ENCODE measurements at places on chromosomes 3 and 15. TPM values are rescaled to one million over a fixed set of nuclear protein-coding genes. Genes with fewer than 3 reads are reported as not detected.
A peak's percentile ranks its signal among the peaks of the same experiment; 100 is the strongest.

Gene RETNLB
- total RNA-seq, result not detected

Gene CD80
- not detected for total RNA-seq

Gene SCG3
- 8.1 TPM for total RNA-seq

Gene PRRT3
- 5.7 TPM for total RNA-seq

GRCh38 chr3:48662145-48662752 is 437 bp downstream of the CELSR3 start:
- peak; percentile 16 for DNase-seq

GRCh38 chr3:46860017-46860809 is 3.0 kb downstream of the MYL3 start:
- DNase-seq, result no peak

- DNase-seq, result no peak
Observed at GRCh38 chr15:101064795-101065569, 145.8 kb downstream of the LRRK1 start.

GRCh38 chr3:45986303-45986982 is 9.2 kb downstream of the FYCO1 start:
- no peak for DNase-seq

- no peak for DNase-seq
Observed at GRCh38 chr3:5305684-5305989, 118.1 kb downstream of the EDEM1 start.

GRCh38 chr3:49198161-49198560 is 26.8 kb downstream of the KLHDC8B start:
- DNase-seq, result no peak

DNA sequence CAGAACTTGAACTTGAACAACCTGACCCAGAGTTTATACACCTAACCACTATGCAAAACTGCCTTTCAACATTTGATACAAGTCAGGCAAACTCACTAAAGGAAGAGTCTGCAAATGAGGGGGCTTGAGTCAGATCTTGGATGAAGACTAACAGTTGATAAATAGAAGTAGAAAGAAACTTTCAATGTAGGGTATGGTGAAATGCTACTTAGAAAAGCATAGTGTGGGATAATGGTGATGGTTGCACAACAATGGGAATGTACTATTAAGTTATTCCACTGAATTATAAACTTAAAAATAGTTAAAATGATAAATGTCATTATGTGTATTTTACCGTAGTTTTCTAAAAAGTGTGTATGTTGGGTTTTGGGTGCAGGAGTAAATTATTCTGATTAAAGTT is 19.7 kb upstream of the ZNF280D start:
- no peak for DNase-seq

DNA sequence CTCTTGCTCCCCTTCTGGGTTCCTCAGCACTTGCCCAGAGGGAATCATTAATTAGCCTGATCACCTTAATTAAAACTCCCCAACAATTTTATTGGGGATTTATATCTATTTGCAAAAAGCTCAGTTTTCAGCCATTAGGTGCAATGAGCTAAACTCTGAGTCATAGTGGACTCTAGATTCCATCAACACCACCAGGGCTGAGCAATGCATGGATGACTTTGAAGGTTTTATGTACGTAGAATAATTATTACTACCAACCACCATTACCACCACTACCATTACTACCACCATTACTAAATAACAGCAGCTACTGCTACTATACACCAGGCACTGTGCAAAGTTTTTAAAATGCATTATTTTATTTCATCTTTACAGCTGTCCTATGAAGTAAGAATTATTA is 81.2 kb downstream of the ZNF621 start:
- DNase-seq, result no peak
